ENCODE measurements at places on chromosomes 12 and 14.

GRCh38 chr14:62098357-62098756 lies 336.1 kb downstream of the SNAPC1 start:
- DNase-seq: no peak

DNA sequence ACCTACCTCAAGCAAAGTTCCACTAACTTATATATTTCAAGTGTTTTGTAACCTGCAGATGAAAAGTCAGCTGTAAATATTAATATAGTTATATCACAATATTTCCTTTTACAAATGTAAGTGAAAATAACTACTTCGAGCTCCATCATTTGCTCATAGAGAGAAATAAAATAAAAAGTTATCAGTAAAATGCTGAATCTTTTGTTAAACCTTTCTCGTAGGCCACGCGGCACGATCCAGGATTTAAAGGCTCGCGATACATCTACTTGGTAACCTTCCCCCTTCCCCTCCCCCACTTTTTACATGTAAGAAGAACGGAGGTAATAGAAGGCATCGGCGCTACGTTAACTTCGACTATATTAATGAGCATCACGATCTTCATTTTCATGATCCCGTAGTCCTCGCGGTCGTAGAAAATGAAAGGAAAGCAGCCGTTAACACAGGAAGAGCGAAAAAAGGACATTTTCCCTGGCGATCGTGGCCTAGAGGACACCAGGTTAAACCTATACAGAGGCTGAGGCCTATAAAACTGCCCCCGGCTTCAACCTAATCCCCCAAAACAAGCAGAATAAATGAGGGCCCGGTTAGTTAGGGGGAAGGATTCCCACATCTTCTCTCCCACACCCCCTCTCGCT lies 508 bp downstream of the HNRNPC start:
- no peak for DNase-seq

DNA sequence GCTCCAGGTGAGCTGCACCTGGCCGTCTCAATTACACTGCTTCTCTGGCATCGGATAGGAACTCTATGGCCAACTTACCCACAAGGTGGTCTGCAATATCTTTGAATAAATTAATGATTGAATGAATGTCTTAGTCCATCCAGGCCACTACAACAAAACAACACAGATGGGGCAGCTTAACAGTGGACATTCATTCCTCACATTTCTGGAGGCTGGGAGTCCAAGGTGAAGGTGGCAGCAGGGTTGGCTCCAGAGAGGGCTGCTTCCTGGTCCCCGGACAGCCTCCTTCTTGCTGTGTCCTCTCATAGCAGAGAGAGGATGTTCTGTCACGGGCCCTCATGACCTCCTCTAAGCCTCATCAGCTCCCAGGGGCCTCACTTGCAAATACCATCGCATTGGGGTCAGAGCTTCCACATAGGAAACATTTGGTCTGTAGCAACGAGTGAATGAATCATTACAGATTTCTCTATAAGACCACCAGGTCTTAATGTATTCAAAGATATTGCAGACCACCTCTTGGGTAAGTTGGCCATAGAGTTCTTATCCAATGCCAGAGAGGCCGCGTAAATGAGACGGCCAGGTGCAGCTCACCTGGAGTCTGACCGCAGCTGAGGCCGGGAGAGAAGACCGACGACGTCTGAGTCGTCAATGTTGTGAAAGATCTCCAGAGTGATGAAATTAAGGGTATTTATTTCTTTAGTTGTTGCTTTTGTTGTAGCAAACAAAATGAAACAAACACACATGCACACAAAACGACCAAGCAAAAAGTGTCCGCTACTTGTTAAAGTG lies 182.7 kb upstream of the C14orf180 start:
- DNase-seq: no peak

GRCh38 chr12:53752621-53753020 lies 842 bp upstream of the CISTR start:
- DNase-seq: no peak

DNA sequence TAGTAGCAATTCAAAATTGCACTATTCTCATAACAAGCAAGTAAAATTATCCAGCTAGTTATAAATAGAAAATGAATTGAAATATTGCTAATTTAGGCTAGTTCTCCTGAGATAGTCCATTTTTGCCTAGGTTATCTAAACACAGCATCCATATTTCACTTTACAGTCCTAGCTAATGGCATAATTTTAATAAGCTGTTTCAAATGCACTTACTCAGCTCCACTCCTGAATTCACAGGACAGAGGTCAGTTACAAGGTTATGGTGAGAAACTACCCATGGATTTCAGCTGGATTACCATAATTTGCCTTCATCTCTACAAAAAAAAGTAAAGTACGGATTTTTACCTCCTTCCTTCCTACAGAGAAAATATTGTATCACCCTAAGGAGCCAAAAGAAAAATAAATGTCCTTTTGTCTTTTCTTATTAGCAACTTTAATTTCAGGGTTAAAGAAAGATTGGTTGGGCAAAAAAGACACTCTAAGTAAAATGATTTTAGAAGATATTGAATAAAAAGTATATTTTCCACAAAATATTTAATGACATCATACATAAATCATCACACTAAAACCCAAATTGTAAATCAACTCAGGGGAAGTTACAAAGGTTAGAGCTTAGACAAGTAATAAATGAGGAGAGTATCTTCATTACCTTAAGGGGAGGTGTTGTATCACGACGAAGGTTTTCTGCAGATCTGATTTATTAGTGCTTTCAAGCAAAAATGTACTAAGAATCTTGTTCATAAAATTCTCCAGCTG lies 377.4 kb downstream of the C12orf50 start:
- DNase-seq: no peak

DNA sequence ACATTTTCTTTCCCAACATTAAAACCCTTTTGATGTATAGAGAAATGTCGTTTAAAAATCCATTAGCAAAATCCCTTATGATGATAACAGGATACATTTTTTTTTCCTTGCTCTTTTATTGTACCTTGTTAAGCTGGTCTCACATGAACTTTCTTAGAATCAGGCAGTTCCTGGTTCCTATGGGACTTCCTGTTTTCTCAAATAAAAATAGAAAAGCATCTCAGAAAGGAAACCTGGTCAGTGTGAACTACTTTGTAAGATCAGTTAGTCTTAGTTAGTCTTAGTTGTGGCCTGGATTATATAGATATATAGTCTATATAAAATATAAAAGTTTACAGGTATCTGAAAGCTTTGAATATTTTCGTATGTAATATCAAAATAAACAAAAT lies 40.3 kb downstream of the LEMD3 start:
- no peak for DNase-seq

- no peak for DNase-seq
Measured at GRCh38 chr12:117857632-117858612, 110.9 kb downstream of the KSR2 start.

DNA sequence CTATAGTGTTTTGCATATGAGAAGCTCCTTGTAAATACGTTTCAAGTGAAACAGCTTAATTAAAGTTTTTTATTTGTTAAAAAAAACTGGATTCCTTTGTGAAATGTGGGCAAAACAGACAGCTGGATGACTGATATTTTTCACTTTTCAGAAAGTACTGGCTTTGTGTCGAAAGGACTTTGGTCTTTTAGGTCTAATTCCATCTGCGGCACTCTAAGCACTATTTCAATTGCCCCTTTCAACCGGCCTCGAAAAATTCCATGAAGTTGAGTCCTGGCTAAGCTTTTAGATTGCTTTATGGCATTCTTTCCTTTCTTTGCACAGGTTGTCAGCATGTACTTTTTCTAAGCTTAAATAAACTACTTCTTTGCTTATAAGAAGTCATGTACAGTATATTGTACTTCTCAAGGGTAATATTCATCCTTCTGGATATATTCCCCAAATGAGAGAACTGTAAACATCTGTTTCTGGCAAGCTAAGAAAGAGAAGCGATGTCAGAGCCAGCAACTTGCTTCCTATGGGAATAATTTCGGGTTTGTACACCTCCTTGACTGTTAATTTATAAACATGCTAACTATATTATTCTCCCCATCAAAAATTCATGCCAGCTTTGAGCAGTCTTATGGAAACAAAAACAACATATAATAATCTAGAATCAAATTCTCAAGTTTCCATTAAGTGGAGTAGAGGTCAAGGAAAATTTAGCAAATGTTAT lies 611.3 kb downstream of the ETNK1 start:
- no peak for DNase-seq
